Cortex of kidney (tissue), 1 donor: ENCODE measurements at places on chromosomes 2 and 18.

DNA sequence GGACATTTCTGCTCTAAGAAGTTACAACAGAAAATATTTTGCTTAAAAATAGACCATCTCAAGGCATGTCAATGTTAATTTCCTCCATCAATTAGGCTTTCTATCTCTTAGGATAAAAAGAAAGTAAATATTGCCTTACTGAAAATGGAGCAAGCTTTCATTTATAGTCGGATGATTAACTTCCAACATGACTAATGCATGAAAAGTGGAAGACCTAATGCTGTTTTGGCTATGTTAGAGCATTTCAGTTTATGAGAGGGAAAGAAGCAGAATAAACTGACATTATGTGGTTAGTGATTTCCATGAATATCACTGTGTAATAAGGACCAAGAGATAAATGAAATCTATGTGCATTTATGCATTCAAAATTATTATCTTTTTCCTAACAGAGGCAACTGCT lies 475.2 kb upstream of the UBE2E3 start:
- DNase-seq, result no peak

GRCh38 chr2:112782234-112782799 lies 2.0 kb downstream of the IL1A start:
- no peak for DNase-seq

- no peak for DNase-seq
Measured at GRCh38 chr2:176132205-176133171, 3.0 kb downstream of the HOXD8 start.

DNA sequence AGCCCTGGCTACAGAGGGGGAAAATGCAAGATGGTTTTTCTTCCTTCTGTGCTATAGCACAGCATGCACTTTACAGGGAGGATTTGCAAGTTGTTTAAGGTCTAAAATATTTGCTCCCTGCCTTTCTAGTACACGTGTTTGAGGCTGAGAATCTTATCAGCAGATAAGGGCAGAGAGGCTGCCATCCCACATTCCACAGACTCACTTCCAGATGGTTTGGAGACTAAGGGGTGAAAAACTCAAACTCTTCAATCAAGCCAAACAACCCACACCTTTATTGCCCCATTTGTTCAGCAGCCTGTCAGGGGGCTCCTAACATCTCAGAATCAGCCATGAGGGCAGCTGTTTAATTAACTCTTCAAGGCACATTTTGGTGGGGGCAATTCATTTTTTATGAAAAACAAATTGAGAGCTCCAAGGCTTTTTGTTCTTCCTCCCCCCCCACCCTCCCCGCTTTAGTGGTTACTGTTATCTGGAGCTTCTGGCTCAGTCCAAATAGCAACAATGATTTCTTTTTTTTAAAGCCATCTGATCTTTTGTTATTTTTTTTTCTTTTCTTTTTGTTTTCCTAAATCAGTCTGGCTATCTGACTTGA lies 242.6 kb upstream of the NT5C1B start:
- no peak for DNase-seq

DNA sequence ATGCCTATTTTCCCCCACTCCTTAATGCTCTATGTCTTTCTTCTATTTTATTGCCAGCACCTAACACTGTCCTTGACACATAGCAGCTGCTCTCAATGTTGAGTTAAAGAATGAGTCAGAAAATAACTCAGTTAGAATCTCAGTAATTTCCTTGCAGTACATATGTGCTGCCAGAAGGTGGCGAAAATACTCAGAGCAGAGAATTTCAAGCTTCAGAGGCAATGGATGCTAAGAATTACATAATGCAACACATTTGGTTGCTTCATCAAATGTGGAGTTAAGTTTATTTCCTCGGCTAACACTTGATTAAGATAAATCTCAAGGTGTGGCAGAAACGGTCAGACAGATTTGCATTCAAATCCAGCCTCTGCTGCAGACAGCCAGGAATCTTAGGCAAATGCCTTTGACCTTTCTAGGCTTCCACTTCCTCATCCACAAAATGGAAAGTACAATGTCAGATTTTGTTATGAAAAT lies 105.6 kb downstream of the VSNL1 start:
- DNase-seq, result no peak

DNA sequence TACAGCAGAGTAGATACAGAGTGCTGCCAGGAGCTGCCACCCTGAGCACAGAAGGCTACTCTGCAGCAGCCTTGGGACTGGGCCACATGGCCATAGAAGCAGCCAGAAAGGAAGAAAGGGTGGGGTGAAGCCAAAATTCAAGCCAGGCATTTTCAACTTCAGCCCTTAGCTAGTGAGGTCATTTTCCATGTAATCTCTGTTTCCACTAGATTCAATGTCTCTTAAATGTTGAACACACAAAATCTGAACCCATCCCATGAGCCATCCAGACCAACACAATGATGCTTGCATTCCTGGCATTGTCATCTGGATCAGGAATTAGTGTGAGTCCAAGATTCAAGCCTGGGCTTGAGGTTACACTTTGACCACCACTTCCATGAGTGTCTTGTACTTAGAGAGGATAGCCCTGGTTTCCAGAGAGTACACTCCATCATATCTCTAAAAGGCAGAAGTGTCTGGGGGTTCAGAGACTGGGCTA lies 243.6 kb downstream of the OSR1 start:
- DNase-seq, result no peak

GRCh38 chr18:2515908-2516625 lies 55.2 kb downstream of the METTL4 start:
- no peak for DNase-seq

GRCh38 chr2:237806334-237806733 lies 7.8 kb downstream of the RBM44 start:
- no peak for DNase-seq

- DNase-seq, result no peak
Measured at GRCh38 chr2:9703085-9703678, 72.4 kb upstream of the YWHAQ start.

GRCh38 chr18:13376298-13376840 lies 157.8 kb downstream of the LDLRAD4 start:
- DNase-seq, result no peak

DNA sequence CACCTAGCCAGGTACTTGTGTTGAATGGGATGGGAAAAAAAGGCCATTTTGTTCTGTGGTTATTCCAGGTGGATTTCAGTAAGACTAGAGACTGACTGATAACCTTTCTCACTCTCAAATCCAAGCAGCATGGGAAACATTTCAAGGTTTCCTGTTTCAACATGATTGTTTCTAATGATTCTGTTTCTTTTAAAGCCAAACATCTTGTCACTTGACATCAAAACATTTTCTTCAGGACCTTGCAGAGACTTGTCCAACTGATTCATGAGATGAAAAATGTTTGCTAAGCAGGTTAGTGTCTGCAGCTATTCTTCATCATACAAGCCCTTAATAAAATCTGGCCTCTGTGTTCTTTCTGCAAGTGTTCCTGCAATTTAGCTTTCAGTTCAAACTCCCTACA lies 456.5 kb upstream of the CWC22 start:
- no peak for DNase-seq

DNA sequence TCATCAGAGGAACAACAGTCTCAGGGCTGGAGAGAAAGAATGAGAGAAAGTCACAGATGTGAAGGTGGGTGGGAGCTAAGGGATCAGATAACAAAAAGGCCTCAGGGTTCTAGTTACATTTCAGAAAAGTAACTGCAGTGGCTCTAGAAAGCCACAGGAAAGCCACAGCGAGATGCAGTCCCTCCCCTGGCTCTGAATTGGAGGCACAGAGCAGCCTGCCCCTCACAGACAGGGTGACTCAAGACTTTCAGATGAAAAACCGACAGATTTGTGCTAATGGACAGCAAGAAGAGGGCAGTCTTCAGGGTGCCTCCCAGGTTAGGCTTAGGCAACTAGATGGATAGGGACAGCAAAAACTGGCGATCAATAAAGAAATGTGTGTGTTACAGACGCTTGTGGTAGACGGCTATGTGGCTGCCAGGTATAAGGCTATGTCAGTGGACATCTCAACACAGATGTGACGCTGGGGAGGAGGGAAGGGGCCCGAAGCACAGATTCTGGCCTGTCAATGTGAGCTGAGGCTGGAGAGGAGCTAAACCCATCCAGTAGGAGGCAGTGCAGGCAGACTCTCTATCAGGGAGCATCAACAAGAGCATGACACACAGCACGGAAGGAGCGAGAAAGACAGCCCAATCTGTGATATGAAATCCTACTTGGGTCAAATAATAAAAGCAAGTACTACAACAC lies 26.2 kb downstream of the UNC50 start:
- DNase-seq, result no peak

GRCh38 chr2:141766225-141766624 lies 364.6 kb downstream of the LRP1B start:
- no peak for DNase-seq

DNA sequence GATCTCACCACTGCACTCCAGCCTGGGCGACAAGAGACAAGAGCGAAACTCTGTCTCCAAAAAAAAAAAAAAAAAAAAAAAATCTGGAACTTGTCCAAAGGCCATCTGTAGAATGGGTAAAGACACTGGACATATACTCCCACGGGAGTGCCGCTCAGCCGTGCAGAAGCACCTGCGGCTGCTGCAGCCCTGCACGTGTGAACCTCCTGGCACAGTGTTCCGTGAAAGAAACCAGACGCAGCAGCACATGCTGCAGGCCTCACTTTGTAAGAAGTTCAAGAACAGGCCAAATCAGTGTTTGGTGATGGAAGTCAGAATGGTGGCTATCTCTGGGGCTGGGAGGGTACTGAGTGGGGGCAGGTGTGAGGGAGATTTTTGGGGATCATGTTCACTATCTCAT lies 6.5 kb downstream of the CHRND start:
- DNase-seq, result no peak

DNA sequence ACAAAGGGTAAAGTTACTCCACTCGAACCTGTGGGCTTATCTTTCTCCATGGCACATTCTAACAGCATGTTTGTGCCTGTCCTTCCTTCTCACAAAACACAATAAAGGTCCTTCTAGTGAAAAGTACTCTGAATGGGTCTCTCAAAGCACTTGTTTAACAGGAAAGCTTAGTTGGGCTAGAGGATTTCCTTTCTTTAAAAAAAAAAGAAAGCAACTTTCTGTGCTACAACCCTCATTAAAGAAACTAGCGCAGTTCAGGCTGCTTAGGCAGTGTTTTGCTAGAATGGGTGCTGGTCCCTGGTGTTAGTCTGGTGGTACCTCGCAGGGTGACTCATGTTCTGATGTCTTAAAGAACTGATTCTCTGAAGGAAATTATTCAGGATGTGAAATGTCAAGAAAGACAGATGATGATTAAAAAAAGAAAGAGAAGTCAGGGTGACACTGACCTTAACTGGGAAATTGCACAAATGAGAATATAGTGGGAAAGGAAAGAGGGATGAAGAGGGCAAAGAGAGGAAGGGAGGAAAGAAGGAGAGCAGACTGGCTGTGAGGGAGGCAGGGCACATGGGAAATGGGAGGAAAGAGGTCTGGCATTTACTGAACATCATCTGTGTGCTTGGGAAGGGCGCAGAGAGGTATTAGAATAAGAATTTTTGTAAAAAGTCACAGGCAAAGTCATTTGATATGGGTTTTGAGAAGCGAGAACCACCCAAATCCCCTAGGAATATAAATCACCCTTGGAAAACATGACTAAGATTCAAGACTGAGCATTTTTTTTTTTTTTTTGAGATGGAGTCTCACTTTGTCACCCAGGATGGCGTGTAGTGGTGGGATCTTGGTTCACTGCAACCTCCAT lies 74.9 kb downstream of the ATP8B1 start:
- DNase-seq, result no peak

DNA sequence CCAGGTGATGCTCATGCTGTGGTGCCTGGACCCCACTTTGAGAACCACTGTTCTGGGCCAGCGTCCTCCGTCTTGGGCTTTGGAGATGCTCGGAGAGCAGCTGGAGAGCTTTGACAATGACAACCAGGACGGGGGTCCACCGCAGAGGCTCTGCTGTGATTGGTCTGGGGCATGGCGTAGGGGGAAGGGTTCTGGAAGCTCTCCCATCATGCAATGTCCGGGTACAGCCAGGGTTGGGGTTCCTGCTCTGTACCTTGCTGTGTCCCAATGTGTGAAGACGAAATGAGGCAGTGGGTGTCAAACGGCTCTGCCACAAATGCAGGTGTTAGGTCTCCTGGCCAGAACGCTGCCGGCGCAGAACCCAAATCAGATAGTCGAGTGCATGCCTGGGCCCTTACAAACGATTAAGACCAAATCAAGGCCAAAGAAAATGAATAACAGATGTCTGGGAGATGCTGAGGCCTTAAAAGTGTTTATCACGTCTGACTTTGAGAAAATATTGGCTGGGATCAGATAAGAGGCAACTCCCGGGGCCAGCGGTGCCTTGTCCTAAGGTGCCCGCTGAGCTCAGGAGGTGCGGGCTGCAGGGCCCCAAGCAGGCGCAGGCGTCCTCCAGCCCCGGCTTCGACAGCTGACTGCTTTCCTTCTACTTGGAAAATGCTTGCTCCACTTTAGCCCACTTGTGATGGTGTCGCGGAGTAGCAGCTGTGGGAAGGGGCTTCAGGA lies 117.2 kb downstream of the VAPA start:
- DNase-seq, result no peak

GRCh38 chr2:221203125-221203524 lies 369.0 kb downstream of the EPHA4 start:
- no peak for DNase-seq

DNA sequence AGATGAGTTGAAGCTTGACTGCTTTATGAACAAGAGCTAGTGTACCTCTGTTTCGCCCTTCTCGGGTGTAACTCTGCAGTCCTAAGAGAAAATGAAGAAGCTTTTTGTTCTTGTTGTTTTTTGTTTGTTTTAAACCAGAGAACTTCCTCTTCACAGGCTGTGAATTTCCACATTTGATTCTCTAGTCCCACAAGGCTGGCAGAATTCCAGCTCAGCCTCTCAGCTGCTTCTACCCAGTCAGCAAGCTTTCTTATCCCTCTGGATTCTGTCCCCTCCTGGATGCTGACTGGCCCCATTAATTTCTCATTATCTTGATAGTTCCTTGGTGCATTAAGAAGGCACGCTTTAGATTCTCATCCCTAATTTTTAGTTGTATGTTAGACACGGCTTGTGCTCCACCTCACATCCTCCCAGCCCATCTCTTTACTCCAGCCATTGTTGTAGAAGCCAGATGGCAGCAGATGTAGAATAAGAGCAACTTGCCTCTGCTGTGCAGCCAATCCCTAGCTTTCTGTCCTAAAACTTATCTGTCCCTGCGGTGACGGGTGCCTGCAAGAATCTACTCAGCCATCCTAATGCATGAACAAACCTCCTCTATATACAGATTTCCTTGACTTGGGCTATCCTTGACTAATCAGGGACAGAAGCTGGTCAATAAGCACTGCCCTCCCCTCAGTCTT lies 12.3 kb upstream of the RESP18 start:
- no peak for DNase-seq

DNA sequence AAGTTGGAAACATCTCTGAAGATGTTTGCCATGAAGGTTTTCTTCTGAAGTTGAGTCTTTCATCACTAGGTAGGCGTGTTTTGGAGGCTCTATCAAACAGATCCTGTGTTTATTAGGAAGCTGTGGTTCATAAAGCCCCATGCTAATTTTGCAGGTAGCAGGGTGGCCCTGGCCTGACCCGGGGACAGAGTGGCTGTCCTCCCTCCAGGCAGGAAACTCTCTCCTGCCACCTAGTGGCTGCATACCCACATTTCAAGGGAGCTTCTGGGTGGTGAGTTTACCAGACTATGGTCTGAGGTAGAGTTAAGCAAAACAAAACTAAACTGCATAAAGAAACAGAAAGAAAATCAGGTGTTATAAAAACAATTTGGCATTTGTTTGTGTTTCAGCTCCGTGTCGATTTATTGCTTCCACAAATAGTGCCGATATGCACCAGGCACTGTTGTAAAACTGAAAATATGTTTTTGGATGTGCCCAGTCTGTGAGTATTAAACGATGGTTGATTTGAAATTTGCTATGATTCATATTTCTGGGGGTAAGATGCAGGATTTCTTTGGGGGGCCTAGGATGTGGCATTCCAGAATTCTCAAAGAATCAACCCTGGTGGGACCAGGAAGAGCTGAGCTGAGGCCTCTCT lies 26.0 kb upstream of the IL37 start:
- DNase-seq, result no peak

GRCh38 chr2:169114056-169114455 lies 44.7 kb downstream of the DHRS9 start:
- no peak for DNase-seq
